Muscle of back (tissue), 13 donors: ENCODE measurements at places on chromosomes 7 and 10.
A peak's percentile ranks its signal among the peaks of the same experiment; 100 is the strongest.

- DNase-seq = no peak
Measured at GRCh38 chr10:132447446-132448247, 50.6 kb downstream of the PWWP2B start.

GRCh38 chr7:5767066-5767465 lies 14.4 kb downstream of the RNF216 start:
- DNase-seq = no peak

DNA sequence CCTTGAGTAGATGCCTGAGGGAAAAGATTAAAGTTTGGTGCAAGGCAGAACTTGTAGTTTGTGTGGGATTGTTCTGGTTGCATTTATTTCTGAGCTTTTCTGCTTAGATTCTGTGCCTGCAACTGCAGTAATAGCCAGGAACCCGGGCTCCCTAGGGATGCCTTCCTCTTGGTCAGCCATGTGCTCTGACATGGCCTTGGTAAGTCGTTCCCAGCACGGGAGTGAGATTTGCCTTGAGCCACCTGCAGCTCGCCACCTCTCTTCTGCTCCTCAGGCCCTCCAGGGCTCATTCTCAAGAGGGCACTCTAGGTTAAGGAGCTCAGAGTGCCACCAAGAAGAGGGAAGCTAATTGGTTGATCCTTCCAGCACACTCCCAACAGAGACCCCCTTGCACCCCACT lies 350.6 kb upstream of the MKI67 start:
- peak; percentile 36 for DNase-seq

GRCh38 chr7:142809671-142810070 lies 38.9 kb downstream of the PRSS2 start:
- no peak for DNase-seq
